ENCODE measurements at places on chromosomes 3 and 15. TPM values are rescaled to one million over a fixed set of nuclear protein-coding genes. Genes with fewer than 3 reads are reported as not detected.

DNA sequence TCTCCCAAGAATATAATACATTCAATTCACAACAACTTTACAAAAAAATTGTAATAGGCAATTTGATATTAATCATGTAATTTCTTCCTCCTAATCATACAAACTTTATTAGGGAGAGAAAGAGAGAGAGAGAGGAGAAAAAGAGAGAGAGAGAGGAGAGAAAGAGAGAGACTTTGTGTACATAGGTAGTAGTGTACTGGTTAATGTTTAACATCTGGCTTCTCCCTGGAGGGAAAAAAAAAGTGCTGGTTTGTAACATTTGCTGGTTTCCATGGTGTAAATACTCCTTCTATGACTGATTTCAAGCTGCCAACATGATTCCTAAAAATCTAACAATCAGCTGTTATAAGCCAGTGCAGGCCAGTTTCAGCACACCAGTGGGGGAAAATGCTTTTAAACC, 98.0 kb upstream of the ARHGEF26 start:
- DNase-seq = peak; percentile 31

GRCh38 chr3:146227486-146227885, 23.4 kb downstream of the PLSCR4 start:
- no peak for DNase-seq

The MINAR1 gene
- 0.73 TPM for polyA plus RNA-seq

The ZNF501 gene
- 9.5 TPM for polyA plus RNA-seq

The SLC2A2 gene
- not detected for polyA plus RNA-seq

The ANKUB1 gene
- polyA plus RNA-seq = 0.40 TPM

The TRIM69 gene
- 23.4 TPM for polyA plus RNA-seq

- no peak for DNase-seq
Measured at GRCh38 chr3:126422121-126422520, 27.4 kb downstream of the CFAP100 start.

DNA sequence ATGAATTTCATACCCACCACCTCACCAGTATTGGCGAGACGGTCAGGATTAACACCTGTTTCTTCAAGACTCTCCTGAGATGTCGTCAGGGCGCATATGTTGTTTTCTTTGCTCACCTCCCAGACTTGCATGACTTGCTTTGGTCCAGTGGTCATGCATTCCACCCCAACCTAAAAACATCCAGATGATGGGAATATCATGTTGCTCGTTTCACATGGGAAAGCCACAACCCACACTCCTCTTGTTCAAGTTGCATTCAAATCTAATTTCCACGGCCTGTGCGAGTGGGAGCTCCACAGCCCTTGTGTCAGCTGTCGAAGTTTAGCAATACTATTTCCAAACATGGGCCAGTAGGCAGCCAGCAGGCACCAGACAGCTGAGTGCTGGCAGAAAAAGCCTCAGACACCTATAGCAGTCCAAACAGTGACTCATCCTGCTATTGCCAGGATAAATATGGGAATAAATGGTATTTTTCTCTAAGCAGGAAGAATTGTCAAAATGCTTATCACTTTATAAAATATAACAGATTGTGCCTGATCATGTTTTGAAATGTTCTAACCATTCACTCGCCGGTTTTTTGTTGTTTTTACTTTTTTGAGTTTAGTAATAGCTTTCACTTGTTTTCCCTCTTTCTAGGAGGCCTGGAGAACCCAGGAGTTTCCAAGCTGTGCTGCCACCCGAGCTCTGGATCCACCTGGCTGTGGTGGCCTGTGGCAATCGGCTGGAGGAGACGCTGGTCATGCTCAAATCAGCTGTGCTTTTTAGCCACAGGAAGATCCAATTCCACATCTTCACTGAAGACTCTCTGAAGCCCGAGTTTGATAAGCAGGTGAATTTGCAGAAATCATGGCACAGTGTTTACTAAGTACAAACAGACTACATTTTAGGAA, 20.1 kb downstream of the GXYLT2 start:
- DNase-seq = peak; percentile 27

DNA sequence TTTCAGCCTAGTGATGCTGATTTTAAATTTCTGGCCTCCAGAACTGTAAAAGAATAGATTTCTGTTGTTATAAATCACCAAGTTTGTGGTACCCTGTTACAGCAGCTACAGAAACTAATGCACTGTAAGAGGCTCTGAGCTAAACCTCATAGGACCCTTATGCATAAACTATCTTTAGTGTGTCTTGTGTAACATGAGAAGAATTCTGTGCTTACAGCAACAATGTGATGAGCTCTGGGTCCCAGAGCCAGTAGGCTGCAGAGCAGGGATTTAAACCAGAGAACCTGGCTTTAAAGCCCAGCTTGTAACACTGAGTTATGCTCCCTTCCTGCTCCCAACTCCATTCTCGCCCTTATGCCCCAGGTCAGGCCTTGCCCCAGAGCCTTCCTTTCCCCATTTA, 113.1 kb downstream of the THSD4 start:
- DNase-seq = no peak

The CACNA2D3 gene
- 1.4 TPM for polyA plus RNA-seq

GRCh38 chr3:117165601-117166051, 456.0 kb downstream of the TUSC7 start:
- no peak for DNase-seq

DNA sequence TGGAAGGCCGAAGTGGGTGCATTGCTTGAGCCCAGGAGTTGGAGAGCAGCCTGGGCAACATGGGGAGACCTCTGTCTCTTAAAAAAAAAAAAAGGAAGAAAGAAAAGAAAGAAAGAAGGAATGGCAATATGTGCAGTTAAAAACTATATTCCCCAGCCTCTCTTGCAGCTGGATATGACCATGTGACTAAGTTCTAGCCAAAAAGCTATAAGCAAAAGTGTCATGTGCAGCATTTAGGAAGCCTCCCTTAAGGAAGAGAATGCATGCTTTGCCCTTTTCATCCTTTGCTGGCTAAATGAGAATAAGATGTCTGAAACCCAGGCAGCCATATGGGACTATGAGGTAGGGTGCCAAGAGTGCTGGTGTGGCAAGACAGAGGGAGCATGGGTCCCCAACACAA, 21.8 kb downstream of the CYP19A1 start:
- DNase-seq = no peak

The ANKRD63 gene
- not detected for polyA plus RNA-seq

DNA sequence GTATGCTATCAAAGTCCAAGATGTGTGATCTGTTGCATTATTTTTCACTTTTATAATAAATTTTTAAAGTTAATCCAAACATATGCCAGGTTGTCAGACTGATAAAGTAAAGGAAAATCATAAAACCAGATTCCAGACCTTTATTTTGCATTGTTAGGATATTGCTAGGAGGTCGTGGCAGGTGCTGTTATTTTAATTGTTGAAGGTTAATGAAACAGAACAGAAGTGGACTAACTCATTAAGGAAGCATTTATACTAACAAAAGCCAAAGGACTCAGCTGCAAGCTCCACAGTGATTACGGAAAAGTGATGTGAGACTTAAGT, 63.1 kb downstream of the DCLK3 start:
- no peak for DNase-seq

DNA sequence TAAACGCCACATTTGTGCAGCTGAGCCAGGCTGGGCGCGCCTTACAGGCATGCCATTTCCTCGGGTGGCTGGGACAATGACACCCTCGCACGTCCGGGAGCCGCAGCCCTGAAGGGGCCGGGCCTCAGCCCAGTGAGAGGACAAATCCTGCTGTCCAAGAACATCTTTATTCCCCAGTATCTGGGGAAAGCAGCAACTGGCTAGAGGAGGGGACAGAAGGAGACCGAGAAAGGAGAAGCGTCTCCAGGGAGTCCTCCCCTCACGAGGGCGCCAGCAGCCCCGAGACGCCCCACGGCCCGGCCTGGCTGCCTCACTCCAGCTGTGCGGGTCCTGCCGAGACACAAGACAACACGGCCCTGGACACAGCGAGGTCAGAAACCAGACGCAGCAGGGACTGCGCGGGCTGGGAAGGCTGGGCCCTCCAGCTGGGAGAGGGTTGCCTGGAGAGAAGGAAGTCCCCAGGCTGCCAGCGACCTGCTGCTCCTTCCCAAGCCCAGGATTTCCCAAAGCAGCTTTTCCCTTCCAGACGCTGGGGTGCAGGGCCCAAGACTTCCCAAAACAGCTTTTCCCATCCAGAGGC, 130.2 kb downstream of the CHSY1 start:
- DNase-seq = peak; percentile 74

DNA sequence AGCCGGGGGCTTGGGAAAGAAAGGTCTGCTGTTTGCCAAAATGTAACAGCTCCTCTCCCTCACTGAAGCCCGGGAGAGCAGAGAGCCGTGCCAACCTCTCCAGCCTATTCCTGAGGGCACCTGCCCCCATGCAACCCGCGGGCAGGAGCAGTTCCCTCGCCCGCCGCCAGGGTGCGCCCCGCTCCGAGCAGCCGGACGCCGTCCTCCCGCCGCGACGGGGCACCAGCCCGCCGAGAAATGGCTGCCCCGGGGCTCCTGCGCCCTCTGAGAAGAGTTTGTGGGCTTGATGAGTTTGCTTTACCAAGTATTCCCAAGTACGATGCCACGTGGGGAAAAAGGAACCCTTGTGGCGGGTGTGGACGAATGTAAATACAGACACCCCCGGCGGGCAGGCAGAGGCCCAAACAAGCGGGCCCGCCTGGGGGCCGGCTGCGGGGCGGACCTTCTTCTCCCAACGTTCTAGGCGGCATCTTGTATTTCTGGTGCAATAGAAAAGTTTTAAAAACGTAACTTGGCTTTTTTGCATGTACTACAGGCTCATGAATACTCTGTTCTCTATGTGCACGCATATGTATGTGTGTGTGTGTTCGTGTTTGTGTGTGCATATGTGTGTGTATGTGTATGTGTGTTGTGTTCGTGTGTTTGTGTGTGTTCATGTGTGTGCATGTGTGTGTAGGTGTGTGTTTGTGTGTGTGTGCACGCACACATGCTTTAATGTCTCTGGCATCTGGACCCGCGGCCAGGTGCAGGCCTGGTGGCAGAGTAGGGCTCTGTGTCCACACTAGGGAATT, 162.9 kb downstream of the CHSY1 start:
- DNase-seq = no peak

DNA sequence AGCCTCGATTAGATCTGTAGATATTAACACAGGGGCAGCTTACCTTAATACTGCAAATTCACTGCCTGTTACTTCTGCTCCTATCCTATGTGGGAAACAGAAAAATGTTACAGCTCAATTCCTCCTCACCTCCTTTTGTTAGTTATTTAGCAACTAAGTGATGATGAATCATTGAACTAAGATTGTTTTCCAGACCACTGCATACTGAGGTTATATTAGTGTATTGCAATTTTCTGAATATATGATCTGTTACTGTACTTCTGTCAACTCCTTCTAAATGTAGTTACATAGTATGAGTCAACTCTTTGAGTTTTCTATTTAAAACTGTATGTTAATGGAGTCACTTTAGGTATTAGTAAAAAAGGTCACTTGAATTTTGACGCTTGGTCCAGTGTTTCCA, 331.5 kb upstream of the SLCO3A1 start:
- no peak for DNase-seq

The CYP11A1 gene
- polyA plus RNA-seq = 0.55 TPM

- no peak for DNase-seq
Measured at GRCh38 chr3:114241262-114241661, 3.9 kb upstream of the ZNF80 start.

The SUSD5 gene
- polyA plus RNA-seq = 3.1 TPM

DNA sequence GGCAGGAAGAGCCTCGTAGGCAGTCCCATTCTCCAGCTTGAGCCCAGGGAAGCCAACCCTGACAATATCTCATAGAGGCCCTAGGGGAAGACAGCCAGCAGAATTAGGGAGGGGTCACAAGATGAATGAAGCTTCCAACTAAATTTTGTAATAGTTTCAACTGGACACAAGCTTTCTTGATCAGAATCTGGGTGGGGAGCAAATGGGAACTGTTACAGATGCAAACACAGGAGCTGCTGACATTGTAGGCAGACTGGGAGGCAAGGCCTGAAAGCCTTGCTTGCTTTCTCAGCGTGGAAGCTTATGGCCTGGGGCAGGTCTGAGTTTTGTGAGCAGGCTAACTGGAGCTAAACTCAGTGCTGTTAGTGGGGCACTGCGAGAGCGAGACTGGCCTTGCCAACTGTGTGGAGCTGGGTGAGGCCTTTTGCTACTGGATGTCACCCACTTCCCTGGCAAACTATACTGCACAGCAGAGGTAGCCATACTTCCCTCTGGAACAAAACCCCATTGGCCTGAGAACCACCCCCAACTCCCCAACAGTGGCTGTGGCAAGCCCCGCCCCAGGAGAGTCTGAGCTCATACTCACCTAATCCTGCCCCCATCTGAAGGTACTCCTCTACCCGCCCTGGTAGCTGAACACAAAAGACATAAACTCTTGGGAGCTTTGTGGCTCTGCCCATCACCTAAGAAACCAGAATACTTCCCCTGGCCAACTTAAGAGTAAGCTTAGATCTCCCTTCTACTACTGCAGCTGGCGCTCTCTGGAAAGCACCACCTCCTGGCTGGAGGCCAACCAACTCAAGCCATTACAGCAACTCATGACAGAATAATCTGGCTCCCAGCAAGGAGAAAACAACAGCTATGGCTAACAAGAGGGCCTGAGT, 42.9 kb downstream of the CFAP20DC start:
- DNase-seq = peak; percentile 31

DNA sequence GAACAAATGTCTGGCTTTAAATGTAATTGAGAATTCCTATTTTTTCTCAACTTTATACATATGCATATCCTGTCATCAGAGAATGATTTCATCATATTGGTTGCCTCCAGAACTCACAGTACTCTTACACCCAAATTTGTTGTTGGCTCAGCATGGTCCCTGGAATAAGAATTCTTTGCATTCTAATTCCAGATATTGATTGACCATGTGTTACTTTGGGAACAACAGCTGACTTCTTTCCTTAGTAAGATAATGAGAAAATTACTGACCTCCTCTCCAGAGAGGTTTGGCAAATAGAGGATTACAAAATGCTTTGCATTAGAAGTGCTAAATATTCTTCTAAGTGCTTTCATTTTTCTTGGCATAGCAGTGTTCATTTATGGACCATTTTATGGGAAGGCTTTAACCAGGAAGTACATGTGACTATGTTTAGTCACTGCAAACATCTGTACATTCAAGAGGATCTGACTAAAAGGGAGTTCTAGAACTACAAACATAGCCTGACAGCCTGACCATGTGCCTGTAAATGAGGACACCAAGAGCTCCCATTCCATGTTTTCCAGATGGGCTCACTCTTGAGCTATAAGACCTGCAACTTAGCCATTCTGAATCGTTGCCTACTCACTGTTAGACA, 391.6 kb upstream of the DPPA4 start:
- peak; percentile 31 for DNase-seq

The ECT2 gene
- polyA plus RNA-seq = 61.2 TPM

The MEX3B gene
- polyA plus RNA-seq = 12.3 TPM

GRCh38 chr15:41492597-41493204, 973 bp upstream of the ITPKA start:
- DNase-seq = no peak
